ENCODE measurements at places on chromosomes 11 and 22.
A peak's percentile ranks its signal among the peaks of the same experiment; 100 is the strongest.

DNA sequence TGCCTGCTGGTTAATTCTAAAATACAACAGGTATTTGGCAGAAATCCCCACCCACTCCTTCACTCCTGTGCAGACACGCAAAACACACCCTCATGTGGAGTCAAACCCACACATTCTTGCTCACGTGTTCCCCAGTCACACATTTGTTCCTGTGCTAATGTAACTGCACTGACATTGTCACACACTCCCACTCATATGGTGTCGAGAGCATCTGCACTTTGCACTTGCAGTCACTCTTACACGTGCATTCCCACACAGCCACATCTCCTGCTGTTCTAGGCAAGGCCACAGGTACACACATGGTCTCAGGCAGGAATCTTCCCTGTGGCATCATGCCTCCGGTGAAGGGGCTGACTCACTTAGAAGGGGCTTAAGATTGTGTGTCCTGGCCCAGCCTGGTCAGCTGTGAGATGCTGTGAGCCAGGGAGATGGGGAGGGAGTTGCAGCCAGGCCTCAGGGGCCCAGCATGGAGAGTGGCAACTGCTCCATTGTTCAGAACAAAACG is 395.0 kb downstream of the TENM4 start:
- no peak for DNase-seq

- no peak for DNase-seq
Measured at GRCh38 chr22:41417622-41418390, 28.8 kb downstream of the TOB2 start.

DNA sequence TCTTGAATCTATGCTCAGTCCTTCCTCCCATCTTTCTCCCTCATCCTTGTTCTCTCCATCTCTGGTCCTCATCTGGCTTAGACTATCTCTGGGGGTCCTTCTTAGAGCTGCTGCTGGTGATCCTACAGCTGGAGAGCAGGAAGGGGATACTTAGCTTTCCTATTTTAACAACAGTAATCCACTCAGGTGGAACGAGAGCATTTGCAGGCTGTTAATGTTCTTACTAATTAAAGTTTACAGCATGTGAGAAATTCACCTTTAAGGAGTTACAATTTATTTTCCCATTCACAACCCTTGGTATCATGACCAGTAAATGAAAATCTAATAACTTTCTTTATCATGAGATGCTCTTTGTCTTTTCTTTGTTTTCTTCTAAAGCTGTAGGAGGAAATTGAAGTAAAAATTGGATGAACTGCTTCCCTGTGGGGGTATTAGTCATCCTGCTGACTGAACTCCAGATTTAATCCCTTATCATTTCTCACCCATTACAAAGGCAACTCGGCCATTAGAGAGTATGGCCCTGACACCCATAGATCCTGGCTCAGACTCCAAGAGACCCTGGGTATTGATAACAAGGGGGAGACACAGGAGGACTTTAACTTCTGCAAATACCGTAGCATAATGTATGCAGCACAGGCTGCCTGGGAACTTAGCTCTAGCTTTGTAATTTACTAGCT is 37.6 kb upstream of the MTNR1B start:
- DNase-seq = peak; percentile 5

DNA sequence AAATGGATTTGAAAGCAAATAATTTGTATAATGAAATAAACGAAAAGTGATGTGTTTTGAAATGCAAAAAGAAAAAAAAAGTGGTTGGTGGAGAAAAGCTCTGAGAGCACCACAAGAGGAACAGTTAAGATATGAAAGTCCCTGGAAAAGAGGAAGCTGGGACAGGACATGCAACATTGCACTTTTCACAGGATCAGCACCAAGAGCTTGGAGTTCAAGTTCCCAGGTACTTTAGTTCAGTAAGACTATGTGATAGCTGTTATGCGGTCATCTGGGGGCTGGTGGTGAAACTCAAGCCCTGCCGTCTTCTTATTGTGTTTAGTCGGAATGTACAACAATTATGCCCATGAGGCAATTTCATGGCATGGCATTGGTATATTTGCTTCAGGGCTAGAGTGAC is 17.1 kb upstream of the MS4A4A start:
- no peak for DNase-seq
